ENCODE measurements at places on chromosomes 7 and 10.

- DNase-seq, result no peak
Measured at GRCh38 chr7:158077151-158077840, 510.3 kb downstream of the PTPRN2 start.

GRCh38 chr7:77349141-77349540 lies 67.0 kb downstream of the GSAP start:
- peak; percentile 40 for DNase-seq

DNA sequence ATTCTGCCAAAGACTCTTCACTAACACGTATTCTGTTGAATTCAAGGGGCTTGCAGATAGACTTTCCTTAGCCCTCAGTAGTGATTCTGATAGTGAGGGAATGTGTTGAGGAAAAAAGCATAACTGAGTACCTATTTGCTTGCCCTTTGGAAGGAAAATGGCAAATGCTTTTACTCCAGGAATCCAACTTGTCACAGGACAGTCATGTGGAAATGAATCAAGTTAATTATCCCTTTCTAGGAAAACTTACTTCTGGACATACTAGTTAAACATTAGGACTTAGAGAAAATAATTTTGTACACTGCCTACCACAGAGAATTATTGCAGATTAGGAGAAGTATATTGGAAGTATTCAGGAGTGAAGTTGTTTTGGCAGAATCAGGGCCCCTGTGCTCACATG lies 148.9 kb upstream of the SLC13A1 start:
- DNase-seq, result no peak

DNA sequence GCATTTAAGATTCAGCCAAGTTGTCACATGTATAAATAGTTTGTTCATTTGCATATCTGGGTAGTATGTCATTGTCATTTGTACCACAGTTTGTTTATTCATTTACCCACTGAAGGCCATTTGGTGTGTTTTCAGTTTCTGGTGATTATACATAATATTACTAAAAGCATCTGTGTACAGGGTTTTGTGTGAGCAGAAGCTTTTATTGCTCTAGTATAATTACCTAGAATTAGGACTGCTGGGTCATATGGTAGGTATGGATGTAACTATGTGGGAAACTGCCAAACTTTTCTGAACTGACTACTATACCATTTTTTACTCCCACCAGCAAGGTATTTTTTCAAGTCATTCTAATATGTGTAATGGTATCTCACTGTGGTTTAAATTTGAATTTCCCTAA lies 584.0 kb upstream of the GHITM start:
- DNase-seq, result no peak

- no peak for DNase-seq
Measured at GRCh38 chr10:80057171-80057570, 21.3 kb upstream of the TMEM254 start.

GRCh38 chr10:74778436-74779094 lies 47.8 kb upstream of the KAT6B start:
- DNase-seq, result no peak

DNA sequence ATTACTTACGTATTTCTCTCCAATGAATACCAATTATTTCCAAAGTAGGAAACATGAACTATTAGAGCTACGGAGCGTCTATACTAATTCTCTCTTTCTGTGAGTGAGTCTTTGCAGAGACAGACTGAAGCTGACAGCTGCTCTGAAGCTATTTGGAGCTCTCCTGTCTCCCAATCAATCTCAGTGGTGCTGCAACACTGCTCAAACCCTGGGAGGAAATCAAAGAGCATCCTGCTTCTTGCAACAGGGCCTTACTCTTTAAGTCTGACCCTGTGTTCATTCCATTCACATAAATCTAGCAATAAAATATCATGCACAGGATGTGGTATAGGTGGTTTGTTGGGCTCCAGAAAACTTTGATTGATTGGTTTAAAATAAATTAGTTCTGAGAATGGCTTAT lies 685.7 kb upstream of the IGFBP3 start:
- DNase-seq, result no peak

DNA sequence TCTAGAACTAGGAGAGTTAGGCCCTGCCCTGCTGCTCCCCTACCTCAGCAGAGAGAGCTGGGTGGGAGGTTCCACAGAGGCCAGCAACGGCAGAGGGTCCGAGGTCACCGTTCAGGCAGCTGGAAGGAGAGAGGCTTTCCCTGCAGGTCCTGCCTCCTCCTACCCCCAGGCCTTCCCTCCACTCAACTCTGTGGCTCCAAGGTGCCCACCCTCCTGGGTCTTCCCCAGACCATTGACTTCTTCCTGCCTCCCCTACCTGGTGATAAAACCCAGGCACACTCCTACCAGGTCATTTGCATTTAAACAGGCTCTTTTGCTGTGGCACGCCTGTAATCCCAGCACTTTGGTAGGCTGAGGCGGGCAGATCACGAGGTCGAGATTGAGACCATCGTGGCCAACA lies 515.3 kb upstream of the FOXK1 start:
- DNase-seq, result no peak

- DNase-seq, result no peak
Measured at GRCh38 chr7:134707663-134708378, 61.2 kb downstream of the BPGM start.

DNA sequence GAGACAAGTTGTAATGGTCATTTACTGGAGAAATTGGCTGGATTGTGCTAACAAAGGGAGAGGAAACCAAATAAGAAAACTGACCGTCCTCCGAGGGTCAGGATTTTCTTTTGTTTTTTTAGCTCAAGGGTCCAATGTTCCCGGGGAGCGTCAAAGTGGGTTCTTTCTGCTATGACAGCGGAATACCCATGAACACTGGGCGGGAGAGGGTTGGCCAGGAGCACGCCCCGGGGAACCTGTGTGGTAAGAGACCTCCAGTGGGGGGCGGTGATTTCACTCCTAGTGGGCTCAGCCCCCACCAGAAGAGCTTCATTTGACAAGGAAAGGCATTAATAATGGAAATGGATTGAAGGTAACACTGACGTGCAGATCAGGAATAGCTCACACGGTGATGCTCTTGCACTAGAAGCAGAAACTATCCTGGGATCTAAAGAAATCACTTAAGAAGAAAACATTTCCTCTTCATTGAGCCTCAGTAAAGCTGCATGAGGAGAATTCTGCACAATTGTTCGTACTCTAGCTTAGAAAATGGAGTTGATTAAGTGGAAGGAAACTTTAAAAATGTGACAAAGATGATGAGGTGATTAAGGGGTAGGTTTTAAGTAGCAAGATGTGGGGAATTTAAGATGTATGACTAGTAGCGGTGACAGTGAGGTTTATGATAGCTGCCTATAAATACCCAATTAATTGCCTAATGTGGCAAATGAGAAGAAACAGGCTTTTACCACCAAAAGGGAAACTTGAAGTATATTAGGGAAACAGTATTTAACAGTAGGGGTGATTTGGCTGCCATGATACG lies 627.2 kb downstream of the SUGCT start:
- DNase-seq, result peak; percentile 45

- peak; percentile 38 for DNase-seq
Measured at GRCh38 chr10:21969326-21970287, 33.9 kb downstream of the DNAJC1 start.

- no peak for DNase-seq
Measured at GRCh38 chr10:30878920-30879319, 152.7 kb downstream of the ZNF438 start.

- DNase-seq, result no peak
Measured at GRCh38 chr10:131162866-131163843, 148.4 kb downstream of the TCERG1L start.

DNA sequence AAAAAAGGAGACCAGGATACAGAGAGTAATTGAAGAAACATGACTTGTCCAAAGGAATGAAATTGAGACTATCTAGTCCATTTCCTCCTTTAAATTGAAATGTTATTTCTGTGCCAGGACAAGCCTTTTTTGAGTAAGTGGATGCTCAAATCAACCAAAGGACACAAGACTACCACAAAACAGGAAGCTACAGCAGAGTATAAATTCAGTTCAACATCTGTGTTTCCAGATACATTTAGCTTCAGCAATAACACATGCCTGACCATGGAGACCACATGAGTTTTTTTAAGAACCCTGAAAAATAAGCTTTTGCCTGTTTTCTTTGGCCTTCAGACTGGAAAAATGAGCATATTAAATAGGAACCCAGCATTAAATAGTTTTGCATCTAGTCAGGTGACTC lies 707.5 kb downstream of the ZWINT start:
- no peak for DNase-seq

Data from fibroblast of the aortic adventitia (primary cell).